ENCODE measurements at places on chromosomes 7 and 10. TPM values are rescaled to one million over a fixed set of nuclear protein-coding genes. Genes with fewer than 3 reads are reported as not detected.

GRCh38 chr10:74643596-74643975 lies 182.8 kb upstream of the KAT6B start:
- DNase-seq = no peak

- DNase-seq = peak; percentile 50
Measured at GRCh38 chr10:91552274-91553095, 80.4 kb downstream of the PPP1R3C start.

GRCh38 chr10:31464552-31464951 lies 145.5 kb downstream of the ZEB1 start:
- no peak for DNase-seq

DNA sequence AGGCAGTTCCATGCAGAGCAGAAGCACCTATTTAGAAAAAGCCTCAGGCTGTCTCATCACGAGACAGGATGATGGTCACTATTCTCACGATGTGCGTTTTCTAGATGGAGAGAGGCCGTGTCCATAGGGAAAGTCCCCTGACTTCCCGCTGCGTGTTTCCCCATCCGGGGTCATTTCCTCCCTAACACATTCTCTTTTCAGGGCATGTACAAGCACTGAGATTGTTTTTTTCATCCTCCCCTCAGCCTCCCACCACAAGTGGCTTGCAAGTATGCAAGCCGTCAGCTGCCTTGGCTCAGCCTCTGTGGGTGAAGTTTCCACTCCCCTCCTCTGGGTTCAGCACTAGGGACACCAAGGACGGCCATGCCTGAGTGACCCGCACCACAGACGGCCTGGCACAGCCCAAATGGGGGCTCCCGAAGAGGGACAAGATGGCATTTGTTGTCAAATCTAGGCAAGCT lies 2.7 kb upstream of the CALML5 start:
- no peak for DNase-seq

- no peak for DNase-seq
Measured at GRCh38 chr10:76453332-76453731, 1021.9 kb downstream of the LRMDA start.

- no peak for DNase-seq
Measured at GRCh38 chr10:62618576-62619412, 185.7 kb upstream of the ADO start.

DNA sequence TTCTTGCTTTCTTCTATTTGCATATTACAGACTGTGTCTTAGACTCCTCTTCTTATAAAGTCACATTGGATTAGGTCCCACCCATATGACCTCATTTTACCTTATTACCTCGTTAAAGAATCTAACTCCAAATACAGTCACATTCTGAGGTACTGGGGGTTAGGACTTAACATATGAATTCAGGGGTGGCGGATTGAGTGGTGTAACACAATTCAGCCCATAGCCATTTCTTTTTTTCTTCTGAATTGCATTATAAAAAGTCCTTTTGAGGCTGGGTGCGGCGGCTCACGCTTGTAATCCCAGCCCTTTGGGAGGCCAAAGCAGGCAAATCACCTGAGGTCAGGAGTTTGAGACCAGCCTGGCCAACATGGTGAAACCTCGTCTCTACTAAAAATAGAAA lies 6.8 kb upstream of the HERC4 start:
- DNase-seq = peak; percentile 19

- DNase-seq = no peak
Measured at GRCh38 chr7:120915314-120916105, 35.1 kb upstream of the ING3 start.

DNA sequence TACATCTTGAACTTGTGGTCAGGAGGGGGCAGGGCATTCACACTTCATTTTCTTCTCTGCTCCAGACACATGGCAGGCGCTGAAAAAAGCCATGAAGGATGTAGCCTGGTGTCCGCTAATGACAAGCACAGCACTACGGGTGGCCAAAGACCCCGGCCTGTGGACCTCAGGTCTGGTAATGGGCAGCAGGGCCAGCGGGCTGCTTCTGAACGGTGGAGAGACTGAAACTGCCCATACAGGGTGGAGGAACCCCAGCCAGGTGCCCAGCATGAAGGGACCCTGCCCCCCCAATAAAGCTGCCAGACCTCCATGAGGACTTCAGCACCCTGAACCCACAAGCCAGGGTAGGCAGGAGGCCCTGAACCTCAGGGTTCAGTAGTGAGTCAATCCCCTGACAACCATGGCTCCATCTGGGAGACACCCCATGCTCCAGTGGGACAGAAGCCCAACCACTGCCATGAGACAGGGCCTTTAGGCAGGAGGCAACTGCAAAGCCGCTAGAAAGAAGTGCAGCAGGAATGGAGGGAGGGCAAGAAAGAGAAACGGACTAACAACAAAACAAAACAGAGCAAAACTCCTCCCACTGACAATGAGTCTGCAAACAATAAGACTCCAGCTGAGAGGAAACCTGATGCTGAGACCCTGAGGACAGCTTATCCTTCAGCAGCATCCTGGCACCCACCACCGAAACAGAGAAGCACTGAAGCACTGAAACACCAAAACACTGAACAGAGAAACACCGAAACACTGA lies 140.2 kb upstream of the PPP2R2D start:
- peak; percentile 51 for DNase-seq

Gene NUTM2E
- total RNA-seq = 0.12 TPM

Gene IFIT1B
- total RNA-seq = not detected

Gene TSPAN13
- 27.6 TPM for total RNA-seq

Gene ABCB1
- total RNA-seq = 1.2 TPM

Gene NKX2-3
- not detected for total RNA-seq

Data from GM23338 (cell line).